ENCODE measurements at places on chromosomes 1 and 21.

DNA sequence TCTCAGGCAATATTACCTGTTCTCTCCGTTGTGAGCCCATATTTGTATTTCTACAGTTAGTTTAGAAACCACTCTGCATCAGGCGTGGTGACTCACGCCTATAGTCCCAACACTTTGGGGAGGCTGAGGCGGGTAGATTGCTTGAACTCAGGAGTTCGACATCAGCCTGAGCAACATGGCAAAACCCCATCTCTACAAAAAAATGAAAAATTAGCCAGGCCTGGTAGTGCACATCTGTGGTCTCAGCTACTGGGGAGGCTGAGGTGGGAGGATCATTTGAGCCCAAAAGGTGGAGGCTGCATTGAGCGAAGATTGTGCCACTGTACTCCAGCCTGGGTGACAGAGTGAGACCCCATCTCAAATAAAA lies 19.7 kb upstream of the ID3 start:
- DNase-seq, result peak; percentile 33

DNA sequence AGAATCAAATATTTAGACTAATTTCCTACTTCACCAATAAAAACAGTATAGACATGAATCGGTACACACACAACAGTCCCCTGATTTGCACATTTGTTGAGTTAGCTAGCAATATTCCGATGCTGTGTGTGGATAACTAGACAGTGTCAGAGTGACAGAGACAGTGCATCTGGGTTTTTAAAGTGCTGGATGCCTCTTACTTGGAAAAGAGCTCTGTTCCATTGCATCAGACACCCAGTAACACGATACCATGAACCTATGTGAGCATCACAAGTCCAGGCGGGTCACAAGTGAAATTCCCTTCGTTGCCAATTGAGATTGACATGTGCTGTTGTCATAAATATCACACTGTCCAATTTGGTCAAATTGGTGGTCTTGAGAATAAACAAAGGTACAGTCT lies 82.0 kb upstream of the ESRRG start:
- no peak for DNase-seq

DNA sequence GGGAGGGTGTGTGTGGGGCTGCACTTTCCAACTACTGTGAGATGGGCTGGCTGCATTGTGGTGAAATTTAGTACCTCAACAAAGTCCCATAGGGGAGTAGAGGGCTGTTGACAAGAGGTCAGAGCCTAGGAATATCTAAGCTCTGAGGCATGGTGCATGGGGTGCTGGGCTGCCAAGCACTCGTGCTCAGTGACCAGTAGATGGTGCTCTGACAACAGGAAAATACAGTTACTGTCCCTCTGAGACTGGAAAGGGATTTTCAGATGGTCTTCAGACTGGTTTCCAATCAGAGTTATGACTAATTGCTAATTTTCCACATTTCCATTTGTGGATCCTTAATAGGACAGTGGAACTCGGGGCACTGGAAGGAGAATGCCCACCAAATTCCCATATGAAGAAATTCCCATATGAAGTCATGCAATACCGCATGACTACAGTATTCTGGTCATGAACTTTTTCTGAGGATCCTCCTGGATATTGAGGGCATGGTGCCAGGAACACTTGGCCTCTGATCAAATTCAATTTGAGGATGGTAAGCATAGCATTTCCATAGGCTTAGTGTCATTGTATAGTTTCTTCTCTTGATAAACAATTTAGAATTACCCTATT lies 4.1 kb upstream of the CACNA1E start:
- DNase-seq, result no peak

DNA sequence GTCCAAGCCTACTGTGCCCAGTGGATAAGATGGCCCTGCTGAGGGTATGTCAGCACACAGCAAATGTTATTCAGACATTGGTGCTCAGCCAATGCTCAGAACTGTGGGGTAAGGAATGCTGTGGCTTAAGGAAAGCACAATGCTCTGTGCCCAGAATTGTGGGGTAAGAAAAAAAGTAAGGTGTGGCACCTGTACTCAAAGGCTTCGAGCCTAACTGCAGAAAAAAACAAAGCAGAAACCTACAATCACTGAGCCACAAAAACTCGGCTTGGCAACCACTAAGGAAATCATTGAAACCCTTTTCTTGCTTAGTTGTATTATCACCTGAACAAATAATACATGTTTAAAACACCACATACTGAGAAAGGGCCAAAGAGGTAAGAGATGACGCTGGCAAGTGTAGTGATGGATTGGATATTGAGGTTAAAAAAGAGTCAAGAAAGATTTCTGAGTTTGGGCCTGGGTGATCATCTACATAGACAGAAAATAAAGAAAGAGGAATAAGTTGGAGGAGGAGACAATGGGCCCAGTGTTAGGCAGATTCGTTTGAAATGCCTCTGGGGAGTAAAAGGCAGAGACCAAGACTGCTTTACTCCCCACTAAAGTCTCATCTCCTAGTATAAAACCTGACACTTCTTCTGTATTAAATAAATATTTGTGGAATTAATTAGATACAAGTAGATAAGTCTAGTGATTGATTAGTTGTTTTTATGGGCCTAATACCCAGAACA lies 25.9 kb upstream of the ATP1A1 start:
- no peak for DNase-seq

DNA sequence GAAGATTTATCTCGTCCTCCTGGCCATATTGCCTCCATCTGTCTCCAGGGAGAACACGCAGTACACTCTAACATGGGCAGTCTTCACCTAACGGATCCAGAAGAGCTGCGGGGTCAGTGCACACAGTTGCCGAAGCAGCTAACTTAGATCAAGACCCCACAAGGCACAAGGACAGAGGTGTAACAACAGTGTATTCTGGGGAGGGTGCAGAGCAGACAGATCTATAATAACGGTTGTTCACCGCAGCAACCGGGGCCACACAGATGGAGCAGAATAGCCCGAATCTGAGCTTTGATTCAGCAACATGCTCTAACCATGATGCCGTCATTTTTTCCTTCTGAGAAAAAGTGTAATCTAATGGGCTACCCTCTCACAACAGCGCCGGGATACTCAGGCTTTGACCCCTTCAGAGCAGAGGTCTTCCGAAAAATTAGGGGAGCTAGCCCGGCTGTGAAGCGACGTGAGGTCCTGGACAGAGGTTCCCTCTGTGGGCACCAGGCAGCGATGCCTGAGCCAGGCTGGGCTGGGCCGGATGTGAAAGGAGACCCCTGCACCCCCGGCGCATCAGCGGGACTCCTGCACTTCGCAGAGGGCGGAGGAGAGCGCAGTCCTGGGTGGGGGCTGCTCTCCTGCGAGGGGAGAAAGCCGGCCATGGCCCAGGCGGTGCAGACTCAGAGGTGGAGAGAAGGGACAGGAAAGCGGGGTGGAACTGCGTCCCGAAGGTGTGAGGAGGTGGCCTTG lies 57.5 kb downstream of the BCL9 start:
- peak; percentile 44 for DNase-seq

DNA sequence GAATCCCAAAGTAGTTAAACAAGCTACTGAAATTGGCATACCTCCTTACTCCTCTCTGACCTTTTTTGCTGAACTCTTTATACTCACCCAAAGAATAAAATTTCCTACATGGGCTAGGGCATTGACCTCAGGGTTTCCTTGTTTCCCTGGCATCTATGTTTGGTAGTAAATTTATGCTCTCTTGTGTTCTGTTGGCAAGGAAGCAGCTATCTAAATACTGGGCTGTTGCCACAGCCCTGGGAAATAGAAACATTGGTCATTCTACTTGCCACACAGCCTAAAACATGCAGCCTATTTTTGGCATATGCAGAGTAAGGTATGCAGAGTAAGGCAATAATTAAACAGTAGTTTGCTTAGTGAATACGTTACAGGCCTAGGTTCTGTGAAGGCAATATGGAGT lies 351.4 kb downstream of the HLX start:
- no peak for DNase-seq

DNA sequence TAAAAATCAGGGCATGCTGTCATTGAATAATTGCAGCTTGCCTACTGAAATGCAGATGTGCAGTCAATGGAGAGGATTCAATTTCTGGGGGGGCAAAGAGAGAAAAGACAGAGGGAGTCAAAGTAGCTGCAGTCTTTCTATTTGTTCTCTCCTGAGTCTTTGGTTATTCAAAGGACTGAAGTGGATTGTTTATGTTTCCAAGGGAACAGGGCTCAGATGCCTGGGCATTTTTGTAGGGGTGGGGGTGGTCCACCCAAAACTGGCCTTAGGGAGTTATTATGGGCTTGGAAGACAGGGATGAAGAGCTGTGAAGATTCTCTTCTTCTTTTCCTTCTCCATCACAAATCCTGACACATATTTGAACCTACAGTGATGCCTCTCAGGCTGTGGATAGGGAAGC lies 408.8 kb upstream of the DAB1 start:
- no peak for DNase-seq

- DNase-seq, result no peak
Observed at GRCh38 chr1:70503358-70503757, 92.3 kb downstream of the CTH start.

DNA sequence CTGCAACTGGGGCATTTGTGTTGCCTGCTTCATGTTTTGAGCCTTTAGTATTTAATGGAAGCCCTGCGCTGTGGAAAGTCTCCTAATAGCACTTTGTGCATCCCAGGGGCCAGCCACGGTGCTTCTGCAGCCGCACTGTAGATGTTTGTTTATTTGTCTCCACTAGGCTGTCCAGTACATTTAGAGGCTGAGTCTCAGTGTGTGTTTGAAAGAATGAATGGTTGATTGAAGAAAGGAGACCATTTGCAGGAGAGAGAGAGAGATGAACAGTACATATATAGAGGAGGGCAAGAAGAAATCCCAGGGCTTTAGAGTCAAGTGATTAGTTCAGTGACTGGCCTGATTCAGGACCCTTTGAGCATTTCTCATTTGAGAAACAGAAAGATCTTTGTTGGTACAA lies 33.9 kb downstream of the MPZL1 start:
- no peak for DNase-seq

DNA sequence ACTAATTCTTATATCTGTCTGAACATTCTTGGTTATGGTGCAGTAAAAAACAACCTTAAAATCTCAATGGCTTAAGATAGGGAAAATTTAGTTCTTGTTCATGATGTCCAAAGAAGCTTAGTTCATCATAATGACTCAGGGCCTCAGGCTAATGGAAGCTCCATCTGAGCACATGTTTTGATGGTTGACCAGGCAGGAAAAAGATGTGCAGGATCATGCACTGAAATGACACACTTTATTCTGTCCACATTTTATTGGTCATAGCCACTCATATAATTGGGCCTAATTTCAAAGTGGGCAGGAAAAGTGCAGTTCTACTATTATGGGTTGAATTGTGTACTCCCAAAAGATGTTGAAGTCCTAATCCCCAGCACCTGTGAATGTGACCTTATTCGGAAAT lies 198.2 kb downstream of the CENPF start:
- no peak for DNase-seq

GRCh38 chr1:48177257-48177656 lies 45.3 kb upstream of the SLC5A9 start:
- no peak for DNase-seq

DNA sequence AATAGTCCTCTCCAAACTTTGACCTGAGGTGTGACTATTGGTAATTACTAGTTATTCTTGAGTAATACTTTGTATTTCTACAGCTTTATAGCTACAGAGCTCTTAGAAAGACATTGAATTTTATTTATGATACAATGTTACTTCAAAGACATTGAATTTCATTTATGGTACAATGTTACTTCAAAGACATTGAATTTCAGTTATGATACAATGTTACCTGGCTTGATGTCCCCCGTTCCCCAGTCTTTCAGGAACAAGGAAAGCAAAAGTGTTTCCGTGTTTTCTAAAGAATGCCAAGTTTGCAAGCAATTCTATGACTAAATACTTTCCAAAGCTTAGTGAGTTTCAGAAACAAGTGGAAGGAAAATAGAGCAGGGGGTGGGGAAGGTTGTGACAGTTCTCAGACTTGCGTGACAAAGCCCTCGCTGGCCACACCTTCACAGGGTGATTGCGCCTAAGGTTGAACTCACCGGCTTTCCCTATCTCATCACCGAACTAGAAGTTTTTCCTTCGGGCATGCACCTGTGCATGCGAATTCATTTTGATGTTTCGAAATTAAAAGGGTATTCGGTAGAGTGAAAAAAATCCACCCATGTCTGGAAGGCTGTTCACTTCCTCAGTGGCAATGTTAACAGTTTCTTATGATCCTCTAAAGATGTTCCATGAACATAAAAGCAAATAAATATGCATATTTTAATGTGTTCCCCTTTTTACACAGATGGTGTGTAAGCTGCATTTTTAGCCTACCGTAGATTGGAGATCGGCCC lies 909 bp upstream of the PAXBP1 start:
- DNase-seq, result peak; percentile 75

DNA sequence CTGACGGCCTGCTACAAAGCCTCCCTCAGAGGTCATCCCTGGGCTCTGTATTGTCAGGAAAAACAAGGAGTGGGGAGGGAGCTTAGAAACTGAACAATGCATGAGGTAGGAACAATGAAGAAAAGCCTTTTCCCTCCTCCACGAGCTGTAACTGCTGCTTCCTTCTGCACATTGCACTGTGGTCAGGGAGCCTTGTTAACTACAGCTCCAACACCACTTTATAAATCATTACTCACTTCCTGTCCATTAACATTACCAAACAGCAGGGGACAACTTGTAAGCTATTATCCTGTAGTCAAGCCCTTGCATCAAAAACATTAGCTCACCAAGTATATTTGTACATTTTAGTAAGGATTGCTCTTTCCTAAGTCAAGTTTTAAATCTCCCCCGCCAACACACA lies 336.0 kb upstream of the NR5A2 start:
- no peak for DNase-seq

- DNase-seq, result no peak
Observed at GRCh38 chr1:22350171-22350923, 101.3 kb upstream of the ZBTB40 start.

DNA sequence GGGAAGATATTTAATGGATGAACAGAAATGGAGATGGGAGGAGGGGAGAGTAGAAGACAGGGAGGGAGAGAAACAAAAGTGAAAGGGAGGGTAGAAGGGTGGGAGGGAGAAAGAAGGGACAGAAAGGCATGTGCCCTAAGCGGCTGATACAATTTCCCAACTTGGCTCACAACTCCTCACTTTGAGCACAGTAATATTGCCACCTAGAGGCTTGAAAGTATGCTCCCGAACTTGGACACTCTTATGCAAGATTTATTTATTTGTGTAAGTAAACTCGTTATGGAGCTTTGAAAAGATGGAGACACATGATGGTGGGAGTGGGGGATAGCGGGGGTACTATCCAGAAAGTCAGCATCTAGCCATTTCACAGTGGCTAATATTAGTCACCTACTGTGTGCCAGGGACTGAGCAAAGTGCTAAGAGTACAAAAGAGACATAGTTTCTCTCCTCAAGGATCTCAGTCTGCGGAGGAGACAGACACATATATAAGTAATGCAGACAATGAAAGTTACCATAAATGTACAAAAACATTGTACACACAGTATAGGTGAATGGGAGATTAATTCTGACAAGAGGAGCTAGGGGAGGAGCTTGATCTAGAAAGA lies 189.7 kb downstream of the SEC16B start:
- DNase-seq, result no peak
